ENCODE measurements at places on chromosomes 11 and 22.

- no peak for DNase-seq
These were observed 552.8 kb upstream of the CCDC179 start for GRCh38 chr11:23413057-23413456.

DNA sequence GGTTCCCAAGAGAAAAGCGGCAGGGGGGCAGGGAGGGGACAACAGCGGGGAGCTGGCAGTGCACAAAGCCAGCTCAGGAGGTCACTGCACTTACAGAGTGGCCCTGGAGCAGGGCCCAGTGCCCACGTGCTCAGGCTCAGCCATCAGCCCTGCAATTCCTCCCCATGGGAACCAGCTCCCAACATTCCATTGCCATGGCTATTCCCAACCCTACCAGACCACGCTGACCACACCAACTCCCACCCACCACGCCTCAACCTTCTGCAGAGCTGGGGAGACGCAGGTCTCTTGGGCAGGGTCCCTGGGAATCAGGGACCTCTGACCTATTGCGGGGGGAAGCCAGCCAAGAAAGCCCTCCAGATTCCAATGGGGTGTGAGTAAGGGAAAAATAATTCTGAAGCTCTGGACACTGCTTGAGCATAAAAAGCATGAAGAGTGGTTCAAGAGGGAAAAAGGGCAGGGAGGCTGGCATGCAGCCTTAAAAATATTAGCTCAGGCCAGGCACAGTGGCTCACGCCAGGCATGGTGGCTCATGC, 38.3 kb upstream of the TFIP11 start:
- no peak for DNase-seq

GRCh38 chr11:17816232-17816931, 81.8 kb downstream of the KCNC1 start:
- DNase-seq, result no peak

- DNase-seq, result no peak
These were observed 63.3 kb downstream of the GRIK4 start for GRCh38 chr11:120574876-120575275.

DNA sequence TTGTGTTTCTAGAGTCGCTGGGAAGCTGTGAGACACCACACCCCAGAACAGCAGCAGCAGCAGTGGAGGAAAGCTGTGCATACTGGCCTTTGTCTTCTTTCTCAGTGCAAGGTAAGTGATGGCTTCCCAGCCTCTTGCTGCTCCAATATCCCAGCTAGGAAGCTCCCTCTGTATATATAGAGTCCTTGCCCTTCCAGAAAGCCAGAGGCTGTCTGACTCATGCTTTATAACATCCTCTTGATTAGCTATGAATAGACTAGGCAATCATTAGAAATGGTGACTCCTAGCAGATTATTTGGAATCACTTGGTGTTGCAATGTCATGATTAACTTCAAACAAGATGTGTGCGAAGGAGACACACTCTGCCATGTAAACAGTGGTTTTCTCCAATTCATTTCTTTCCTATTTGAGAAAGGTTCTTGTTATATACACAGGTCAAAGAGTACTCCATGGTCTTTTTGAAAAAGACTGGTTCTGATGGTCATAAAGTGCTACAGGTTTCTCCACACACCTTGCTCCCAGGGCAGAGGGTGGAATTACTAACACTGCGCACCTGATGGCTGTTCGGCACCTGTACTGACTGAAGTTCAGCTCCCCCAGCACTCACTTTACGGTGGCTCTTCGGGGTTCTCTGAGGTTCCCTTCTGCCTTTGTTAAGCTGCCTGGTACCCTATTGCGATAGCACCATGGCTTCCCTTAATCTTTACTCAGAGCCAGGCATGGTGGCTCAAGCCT, at the start of gene MMP1:
TSS of gene MMP1 (minus strand) at position 149 of the 735 bp plus-strand sequence. CDS start at position 81, 68 bp downstream.
- DNase-seq, result no peak

DNA sequence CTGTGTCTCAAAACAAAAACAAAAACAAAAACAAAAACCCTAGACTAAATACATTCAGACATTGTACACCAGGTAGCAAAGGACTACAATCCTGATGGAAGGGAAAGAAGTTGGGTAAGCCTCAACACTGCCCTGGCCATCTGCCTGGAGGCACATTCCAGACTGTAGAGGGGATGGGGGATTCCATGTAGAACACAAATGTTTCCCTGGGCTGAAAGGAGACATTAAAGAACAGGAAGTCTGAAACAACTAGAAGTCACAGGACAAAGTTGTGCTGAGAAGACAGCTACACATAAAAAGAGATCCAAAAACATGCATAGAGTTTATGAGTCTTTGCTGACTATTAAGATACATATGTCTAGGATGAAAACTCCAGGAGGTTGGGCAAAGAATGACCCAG, 83.9 kb downstream of the RRAS2 start:
- no peak for DNase-seq

DNA sequence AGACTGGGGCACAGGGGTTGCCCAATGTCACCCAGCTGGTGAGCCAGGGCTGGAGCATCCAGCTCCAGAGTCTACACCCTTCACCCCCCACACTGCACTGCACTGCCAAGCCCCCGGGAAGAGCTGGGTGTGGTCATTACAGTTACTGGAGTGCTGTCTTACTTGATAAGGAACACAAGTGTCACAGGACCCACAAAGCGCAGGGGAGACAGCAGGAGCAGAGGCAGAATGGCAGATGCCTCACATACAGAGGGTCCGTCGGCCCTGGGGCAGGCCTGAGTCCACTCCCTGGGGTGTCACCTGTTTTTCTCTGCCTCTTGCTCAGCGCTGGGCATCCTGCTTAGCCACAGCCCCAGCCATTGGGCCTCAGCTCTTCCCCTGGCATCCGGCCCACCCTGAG, 7.7 kb downstream of the IL2RB start:
- no peak for DNase-seq

GRCh38 chr22:45263463-45264269, 21.1 kb upstream of the UPK3A start:
- DNase-seq, result no peak

- no peak for DNase-seq
These were observed 107.6 kb downstream of the CSNK2A3 start for GRCh38 chr11:11245453-11245852.

DNA sequence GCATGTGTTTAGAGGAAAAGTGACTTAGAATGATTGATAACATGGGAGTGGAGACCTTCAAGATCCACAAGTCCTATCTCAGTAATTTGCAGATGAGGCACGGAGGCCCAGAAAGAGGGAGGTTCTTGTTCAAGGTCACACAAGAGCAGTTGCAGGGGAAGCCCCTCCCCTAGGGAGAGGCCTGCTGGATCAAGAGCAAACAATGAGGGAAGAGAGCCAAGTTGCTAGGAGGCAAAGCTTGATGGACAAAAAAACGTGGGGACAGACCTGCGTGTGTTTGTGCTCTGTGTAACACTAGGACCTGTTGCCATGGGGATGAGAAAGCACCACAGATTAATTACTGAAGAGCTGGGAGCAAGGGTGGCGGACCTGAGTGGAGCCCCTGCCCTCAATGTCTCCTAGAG, 6.4 kb upstream of the MFRP start:
- DNase-seq, result no peak

DNA sequence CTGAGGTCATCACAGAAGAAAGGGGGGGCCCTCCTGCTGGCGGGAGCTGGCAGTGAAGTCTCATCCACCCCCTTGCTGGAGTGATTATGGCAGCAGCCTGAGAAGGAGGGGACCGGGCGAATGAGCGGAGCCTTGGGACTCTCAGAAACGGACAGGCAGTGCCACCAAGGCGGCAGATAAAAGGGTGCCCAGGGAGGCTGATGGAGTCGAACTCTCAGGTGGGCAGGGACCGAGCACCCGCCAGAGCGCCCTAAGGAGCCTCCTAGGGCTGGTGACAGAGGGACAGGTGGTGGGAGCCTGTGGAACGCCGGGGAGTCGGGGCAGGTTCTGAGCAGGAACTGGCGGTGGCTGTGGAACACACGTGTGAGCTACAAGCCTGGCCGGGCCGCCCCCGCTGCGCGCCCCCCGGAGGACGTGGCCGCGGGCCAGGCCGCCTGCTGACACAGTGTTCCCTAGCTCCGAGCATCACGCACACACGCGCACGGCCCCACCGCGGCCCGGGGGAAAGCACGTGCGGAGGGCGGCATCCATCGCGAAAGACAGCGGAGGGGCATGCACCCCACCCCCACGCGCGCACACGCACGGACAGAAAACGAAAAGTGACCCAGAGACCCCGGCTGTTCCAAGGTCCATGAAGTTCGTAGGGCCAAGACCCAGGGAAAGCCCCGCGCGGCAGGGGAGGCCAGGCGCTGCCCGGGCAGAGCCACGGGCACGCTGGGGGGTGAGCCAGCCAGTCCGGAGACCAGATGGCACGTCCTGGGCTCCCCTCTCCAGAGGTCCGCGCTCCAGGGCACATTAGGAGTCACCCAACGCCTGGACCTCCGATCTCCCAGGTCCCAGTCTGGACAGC, 1.0 kb downstream of the VWCE start:
- no peak for DNase-seq

DNA sequence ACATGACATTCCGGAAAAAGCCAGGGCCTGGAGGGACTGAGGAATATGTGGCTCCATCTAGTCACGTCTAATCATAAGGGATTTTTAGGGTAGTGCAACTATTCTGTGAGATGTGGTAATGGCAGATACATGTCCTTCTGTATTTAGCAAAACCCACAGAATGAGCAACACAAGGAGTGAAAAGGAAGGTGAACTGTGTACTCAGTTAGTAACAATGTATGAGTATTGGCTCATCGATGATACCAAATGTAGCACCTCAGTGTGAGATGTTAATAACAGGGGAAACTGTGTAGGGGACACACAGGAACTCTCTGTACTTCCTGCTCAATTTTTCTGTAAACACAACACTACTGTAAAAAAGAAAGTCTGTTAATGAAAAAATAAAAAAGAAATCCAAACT, 42.0 kb upstream of the CARS1 start:
- no peak for DNase-seq

DNA sequence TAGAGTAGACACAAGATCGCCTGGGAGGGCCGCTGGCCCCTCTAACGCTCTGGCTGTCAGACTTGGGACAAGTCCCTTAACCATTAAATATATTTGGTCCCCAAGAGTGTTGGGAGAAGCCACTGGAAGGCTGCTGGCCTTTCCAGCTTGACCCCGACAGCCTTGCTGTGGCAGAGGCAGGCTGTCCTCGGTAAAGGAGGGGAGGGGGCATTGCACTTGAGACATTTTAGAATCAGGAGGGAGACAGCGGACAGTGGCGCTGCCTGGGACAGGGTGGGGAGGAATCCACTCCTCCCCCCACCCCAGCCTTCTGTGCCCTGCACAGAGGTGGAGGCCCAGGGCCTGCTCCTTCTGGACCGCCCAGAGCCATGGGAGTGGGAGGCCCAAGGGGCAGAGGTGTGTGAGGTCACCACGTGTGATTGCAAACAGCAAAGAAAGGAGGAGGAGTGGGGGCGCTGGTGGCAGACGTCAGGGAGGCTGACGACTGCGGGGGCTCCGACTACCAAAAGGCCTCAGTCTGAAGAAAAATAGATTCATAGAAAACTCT, 28.9 kb downstream of the APOL1 start:
- no peak for DNase-seq

GRCh38 chr11:13963949-13964770, 1.6 kb downstream of the SPON1 start:
- DNase-seq, result no peak

GRCh38 chr11:123235656-123236261, 40.7 kb upstream of the CLMP start:
- no peak for DNase-seq

DNA sequence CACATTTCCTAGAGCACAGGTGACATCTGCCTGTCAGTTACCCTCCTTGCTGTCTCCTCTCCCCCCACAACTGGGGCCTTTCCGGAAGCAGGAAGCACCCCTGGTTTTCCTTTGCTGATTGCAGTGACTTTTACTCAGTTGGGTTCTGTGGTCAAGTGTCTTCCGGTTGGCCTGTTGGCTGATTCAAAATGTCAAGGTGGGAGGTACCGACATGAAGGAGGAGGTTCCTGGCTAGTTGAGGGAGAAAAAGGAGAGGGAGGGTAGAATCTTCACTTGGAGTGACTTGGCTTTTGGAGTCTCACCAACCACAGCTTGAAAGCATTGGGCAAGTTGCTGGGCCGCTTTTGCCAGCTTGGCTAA, 9.3 kb upstream of the ADAMTS15 start:
- no peak for DNase-seq

- DNase-seq, result no peak
These were observed 123.0 kb downstream of the PLEKHA7 start for GRCh38 chr11:16891165-16891564.

DNA sequence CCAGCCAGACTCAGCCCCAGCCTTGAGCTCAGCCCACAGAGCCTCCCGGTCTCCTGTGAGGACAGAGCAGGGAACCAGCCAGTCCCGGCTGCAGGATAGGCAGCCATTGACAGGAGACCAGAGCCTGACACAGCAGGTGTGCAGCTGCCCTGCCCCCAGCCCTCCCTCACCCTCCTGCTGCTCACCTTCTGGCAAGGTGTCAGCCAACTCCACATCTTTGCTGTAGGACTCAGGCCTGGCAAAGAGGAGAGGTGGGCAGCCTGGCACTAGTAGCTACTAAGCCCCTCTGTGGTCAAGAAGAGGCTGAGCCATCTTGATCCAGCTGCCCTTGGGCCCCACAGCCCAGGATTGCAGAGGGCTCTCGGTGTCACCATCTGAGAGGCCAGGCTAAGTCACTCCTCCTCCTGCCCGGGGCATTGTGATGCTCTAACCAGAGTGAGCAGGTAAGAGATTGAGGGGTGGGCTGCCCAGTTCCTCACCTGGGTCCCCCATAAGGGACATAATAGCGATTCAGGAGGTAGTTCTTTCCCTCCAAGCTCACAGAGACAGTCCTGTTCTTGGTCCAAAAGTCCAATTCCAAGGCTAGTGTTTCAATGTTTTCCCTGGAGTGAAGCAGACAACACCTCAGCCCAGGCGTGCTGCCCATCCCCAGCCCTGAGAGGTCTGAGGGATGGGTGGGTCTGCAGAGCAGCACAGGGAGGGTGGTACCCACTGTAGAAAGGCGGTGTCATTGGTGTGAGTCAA, 18.6 kb downstream of the TREH start:
- no peak for DNase-seq

GRCh38 chr22:22770280-22770871, 117.2 kb upstream of the IGLL5 start:
- DNase-seq, result no peak

GRCh38 chr11:116948391-116948790, 111.0 kb upstream of the APOA1 start:
- no peak for DNase-seq

DNA sequence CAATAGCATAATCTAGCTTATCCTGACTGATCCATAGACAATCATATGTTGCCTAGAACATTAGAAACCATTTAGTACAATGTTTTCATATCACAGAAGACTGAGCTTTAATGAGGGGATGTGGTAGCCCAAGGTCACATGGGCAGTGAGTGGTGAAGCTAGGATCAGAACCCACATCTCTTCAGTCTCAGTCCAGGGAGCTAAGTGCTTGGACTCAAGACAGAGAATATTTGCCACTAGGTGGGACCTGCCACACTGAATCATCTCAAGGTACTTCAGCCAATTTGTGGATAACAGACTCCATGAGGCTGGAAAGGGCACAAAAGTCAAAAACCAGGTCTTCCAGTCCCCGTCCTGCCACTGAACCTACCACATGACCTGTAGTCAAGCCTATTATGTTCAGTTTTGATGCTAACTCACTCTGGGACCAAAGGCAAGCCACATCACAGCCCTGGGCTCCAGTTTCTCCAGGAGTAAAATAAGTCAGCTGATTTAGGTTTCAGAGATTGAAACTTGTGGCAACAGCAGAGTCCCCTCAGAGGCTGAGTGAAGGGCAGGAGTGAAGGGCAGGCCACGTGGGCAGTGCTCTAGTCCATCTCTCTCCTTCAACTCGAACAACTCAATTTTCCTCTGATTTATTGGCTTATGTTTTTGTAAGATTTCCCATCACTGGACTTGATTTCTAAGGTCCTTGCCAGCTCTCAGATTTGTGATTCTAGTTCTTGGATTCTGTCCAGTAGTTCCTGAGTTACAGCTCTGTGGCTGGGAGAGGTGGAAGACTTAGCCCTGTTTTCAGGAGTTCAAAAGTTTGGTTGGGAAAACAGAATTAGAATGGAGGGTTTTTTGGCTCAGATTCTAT, 84.6 kb upstream of the PHOX2A start:
- no peak for DNase-seq
